ENCODE measurements at places on chromosomes 1 and 21.

DNA sequence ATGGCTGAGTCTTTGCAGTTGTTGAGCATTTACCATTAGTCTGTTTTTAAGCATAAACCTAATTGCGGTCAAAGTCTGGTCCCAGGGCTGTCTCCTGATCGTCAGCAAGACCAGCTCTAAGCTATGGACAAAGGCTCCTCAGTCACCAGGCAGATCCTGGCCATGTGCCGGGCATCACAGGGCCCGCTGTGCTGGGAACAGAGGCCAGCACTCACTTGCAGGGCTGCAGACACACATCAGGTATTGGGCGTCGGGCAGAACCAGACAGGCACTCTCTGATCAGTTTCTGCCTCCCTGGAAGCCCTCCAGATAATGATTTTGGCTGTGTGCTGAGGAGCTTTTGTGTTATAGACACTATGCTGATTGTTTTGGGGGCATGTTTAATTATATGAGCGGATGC lies 26.6 kb downstream of the TMEM51 start:
- no peak overlapping the region for H3K27ac ChIP-seq
- H3K4me3 ChIP-seq, result no peak overlapping the region
- no peaks in the 10 kb centered on the region for H3K36me3 ChIP-seq

GRCh38 chr21:38567335-38567969 lies 69.2 kb upstream of the ERG start:
- H3K36me3 ChIP-seq, result no peaks in the 10 kb centered on the region
- H3K4me3 ChIP-seq, result peak overlapping the region; percentile 27
- peaks cover 71% of the 10 kb centered on the region for H3K27me3 ChIP-seq
- no peak overlapping the region for H3K27ac ChIP-seq
- no peaks in the 10 kb centered on the region for H3K4me1 ChIP-seq

GRCh38 chr1:101194746-101195145 lies 42.1 kb upstream of the S1PR1 start:
- H3K27ac ChIP-seq, result no peak overlapping the region
- H3K4me1 ChIP-seq, result peaks cover 9% of the 10 kb centered on the region
- DNase-seq, result no peak
- H3K36me3 ChIP-seq, result no peaks in the 10 kb centered on the region
- no peak overlapping the region for H3K4me3 ChIP-seq

DNA sequence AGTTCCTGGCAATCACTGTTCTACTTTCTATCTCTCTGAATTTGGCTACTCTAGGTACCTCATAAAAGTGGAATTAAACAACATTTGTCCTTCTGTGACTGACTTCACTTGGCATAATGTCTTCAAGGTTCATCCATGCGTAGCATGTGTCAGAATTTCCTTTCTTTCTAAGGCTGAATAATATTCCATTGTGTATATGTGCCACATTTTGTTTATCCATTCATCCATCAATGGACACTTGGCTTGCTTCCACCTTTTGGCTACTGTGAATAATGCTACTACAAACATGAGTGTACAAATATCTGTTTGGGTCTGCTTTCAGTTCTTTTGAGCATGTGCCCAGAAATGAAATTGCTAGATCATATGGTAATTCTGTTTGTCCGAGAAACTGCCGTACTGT lies 14.7 kb downstream of the CACHD1 start:
- no peaks in the 10 kb centered on the region for H3K36me3 ChIP-seq
- H3K4me1 ChIP-seq, result peaks cover 23% of the 10 kb centered on the region
- no peak overlapping the region for H3K27ac ChIP-seq
- H3K27me3 ChIP-seq, result no peaks in the 10 kb centered on the region
- DNase-seq, result no peak

DNA sequence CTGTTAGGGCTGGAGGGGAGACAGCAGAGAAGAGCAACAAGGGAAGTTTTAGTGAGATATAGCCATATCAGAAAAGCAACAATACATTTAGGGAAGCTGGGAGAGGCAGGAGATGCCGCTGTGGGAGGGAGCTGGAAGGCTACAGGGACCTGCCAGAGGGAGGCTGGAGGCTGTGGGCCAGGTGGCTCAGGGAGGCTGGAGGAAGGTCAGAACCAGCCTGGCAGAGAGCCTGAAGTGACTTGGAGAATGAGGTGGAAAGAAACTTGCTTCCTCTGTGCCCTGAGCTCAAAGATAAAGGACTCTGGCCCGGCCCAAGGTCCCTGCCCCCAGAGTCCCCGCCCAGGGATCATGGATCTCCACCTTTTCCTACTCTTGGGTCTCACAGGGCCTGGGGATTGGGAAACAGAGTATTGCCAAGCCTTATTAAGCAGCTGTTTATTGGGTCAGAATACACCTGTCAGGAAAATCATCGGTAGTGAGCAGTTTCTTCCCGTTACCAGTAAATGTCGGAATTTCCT lies 85.9 kb downstream of the KIF26B start:
- peaks cover 50% of the 10 kb centered on the region for H3K27me3 ChIP-seq
- no peak overlapping the region for H3K27ac ChIP-seq
- H3K4me1 ChIP-seq, result no peaks in the 10 kb centered on the region
- DNase-seq, result no peak
- no peak overlapping the region for H3K4me3 ChIP-seq

- H3K27me3 ChIP-seq, result no peaks in the 10 kb centered on the region
- DNase-seq, result no peak
- no peaks in the 10 kb centered on the region for H3K36me3 ChIP-seq
Observed at GRCh38 chr1:10490286-10490970, 15.7 kb downstream of the PEX14 start.

GRCh38 chr1:173715538-173715844 lies 710 bp downstream of the KLHL20 start:
- H3K27me3 ChIP-seq, result peaks cover 4% of the 10 kb centered on the region
- peaks cover 7% of the 10 kb centered on the region for H3K36me3 ChIP-seq
- H3K4me1 ChIP-seq, result peaks cover 38% of the 10 kb centered on the region
- DNase-seq, result no peak
- peak overlapping the region; percentile 93 for H3K4me3 ChIP-seq
- peak overlapping the region; percentile 96 for H3K27ac ChIP-seq

GRCh38 chr1:55428944-55429931 lies 214.1 kb upstream of the USP24 start:
- H3K36me3 ChIP-seq, result no peaks in the 10 kb centered on the region
- H3K4me3 ChIP-seq, result no peak overlapping the region
- H3K27me3 ChIP-seq, result no peaks in the 10 kb centered on the region
- peaks cover 8% of the 10 kb centered on the region for H3K4me1 ChIP-seq
- peak; percentile 24 for DNase-seq

- no peaks in the 10 kb centered on the region for H3K27me3 ChIP-seq
- H3K4me1 ChIP-seq, result no peaks in the 10 kb centered on the region
- H3K4me3 ChIP-seq, result no peak overlapping the region
Observed at GRCh38 chr1:15120251-15120945, 33.1 kb upstream of the TMEM51 start.

GRCh38 chr1:207841293-207841692 lies 69.6 kb downstream of the CD34 start:
- peaks cover 88% of the 10 kb centered on the region for H3K4me1 ChIP-seq
- peaks cover 6% of the 10 kb centered on the region for H3K36me3 ChIP-seq
- no peak overlapping the region for H3K4me3 ChIP-seq
- H3K27ac ChIP-seq, result peak overlapping the region; percentile 28

DNA sequence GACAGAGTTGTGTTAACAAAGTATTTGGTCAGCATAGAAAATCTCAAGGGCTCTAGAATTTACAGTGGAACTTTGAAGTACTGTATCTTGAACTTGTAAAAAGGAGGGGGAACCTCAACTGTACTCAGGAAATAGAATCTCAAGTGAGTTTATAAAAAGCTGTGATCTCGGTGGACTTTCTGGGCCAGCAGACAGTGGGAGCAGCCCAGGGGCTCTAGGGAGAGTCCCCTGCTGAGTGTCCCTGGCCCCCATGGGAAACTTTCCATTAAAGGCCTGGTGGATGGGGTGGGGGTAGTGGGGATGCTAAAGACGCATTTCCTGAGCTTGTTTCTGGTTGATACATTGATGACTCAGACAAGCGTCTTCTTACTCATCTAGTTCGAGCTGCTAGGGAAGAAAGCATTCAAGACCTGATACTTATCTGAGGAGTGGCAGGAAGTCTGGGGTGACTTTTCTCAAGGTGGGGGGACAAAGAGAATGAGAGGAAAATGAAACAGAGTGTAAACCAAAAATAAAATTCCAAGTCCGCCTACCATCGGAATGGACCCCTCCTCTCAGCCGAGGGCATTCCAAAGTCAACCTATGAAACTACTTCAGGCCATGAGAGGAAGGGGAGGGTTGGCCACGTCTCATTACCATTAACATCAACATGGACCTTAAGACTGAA lies 65.5 kb downstream of the NID1 start:
- no peak overlapping the region for H3K4me3 ChIP-seq

DNA sequence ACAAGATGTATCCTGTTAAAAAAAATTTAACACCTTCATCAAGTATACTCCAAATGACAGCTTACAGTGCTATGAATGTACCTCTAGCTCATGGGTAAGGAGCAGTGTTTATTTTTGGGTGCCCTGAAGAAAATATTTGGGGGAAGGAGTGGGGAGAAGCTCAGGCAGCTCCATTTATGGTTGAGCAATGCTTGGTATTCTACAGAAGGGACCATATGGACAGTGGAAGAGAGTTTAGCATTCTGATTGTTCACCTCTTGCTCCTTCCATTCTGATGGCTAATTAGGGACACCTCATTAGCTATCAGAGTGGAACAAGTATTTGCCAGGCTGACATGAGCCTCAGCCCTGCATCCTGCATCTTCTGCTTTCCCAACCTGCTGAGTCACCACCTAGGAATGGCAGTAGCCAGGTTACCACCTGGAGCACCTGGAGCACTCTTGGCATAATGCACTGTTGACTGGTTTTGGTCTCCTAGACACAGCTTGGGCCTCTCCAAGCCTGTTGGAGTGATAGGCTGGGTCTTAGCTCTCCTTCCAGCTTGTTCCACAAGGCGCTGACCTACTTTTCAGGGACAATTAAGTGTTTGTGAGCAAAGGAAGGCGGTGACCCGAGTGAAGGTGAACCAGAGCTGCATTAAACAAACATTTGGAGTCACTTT lies 62.0 kb upstream of the MACF1 start:
- H3K4me1 ChIP-seq, result peaks cover 34% of the 10 kb centered on the region
- DNase-seq, result no peak
- H3K27me3 ChIP-seq, result no peaks in the 10 kb centered on the region
- H3K36me3 ChIP-seq, result no peaks in the 10 kb centered on the region
- peak overlapping the region; percentile 13 for H3K27ac ChIP-seq

- H3K4me1 ChIP-seq, result no peaks in the 10 kb centered on the region
- H3K4me3 ChIP-seq, result no peak overlapping the region
- no peaks in the 10 kb centered on the region for H3K36me3 ChIP-seq
- no peak for DNase-seq
- no peaks in the 10 kb centered on the region for H3K27me3 ChIP-seq
- H3K27ac ChIP-seq, result no peak overlapping the region
Observed at GRCh38 chr1:188769936-188770335, 1707.7 kb downstream of the BRINP3 start.

GRCh38 chr21:29299916-29300806 lies 1.4 kb downstream of the BACH1 start:
- H3K27me3 ChIP-seq, result no peaks in the 10 kb centered on the region
- DNase-seq, result peak; percentile 48
- H3K27ac ChIP-seq, result peak overlapping the region; percentile 95
- no peaks in the 10 kb centered on the region for H3K36me3 ChIP-seq

- peaks cover 11% of the 10 kb centered on the region for H3K27me3 ChIP-seq
- H3K36me3 ChIP-seq, result peaks cover 50% of the 10 kb centered on the region
- H3K4me1 ChIP-seq, result peaks cover 40% of the 10 kb centered on the region
- H3K4me3 ChIP-seq, result peak overlapping the region; percentile 72
- peak overlapping the region; percentile 90 for H3K27ac ChIP-seq
Observed at GRCh38 chr1:6234502-6235295, 1.1 kb downstream of the ICMT start.

- H3K4me1 ChIP-seq, result no peaks in the 10 kb centered on the region
- H3K4me3 ChIP-seq, result no peak overlapping the region
- H3K27ac ChIP-seq, result no peak overlapping the region
- no peaks in the 10 kb centered on the region for H3K36me3 ChIP-seq
- H3K27me3 ChIP-seq, result no peaks in the 10 kb centered on the region
- no peak for DNase-seq
Observed at GRCh38 chr21:17775431-17776126, 43.6 kb downstream of the C21orf91 start.

- H3K27ac ChIP-seq, result no peak overlapping the region
- no peak overlapping the region for H3K4me3 ChIP-seq
- no peaks in the 10 kb centered on the region for H3K4me1 ChIP-seq
- peaks cover 98% of the 10 kb centered on the region for H3K36me3 ChIP-seq
- H3K27me3 ChIP-seq, result no peaks in the 10 kb centered on the region
Observed at GRCh38 chr1:147292012-147292411, 49.5 kb downstream of the CHD1L start.

DNA sequence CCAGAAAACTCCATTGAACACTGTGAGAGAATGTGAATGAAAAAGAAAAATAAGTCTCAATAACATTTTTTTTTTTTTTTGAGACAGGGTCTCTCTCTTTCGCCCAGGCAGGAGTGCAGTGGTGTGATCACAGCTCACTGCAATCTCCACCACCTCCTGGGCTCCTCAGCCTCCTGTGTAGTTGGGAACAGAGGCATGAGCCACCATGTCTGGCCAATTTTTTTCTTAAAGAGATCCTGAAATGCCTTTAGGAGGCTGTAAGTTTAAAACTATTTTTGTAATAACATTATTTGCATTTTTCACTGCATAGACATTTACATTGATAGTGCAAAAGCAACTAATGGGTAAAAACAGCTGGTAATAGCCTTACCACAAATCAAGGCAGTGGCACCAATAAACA lies 35.3 kb downstream of the GDAP2 start:
- H3K36me3 ChIP-seq, result peaks cover 41% of the 10 kb centered on the region
- no peak for DNase-seq
- H3K4me1 ChIP-seq, result peaks cover 3% of the 10 kb centered on the region
- H3K27ac ChIP-seq, result no peak overlapping the region

GRCh38 chr1:239858057-239858456 lies 233.6 kb upstream of the FMN2 start:
- no peak overlapping the region for H3K27ac ChIP-seq
- H3K27me3 ChIP-seq, result no peaks in the 10 kb centered on the region
- H3K4me1 ChIP-seq, result no peaks in the 10 kb centered on the region
- H3K4me3 ChIP-seq, result no peak overlapping the region

DNA sequence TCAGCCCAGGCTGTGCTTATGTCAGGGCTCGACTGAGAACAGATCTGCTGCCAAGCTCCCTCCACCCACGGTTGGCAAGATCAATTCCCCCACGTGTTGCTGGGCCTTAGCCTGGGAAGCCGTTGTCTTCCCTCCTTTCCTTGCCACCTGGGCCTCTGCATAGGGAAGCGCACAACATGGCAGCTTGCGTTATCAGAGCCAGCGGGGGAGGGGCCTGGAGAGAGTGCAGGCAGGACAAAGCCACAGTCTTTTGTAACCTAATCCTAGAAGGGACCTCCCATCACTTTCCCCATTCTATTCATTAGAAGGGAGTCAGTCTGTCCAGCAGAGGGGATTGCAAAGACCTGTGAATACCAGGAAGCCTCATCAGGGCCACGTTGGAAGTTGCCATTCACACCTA lies 17.0 kb upstream of the IGSF21 start:
- no peak for DNase-seq
- peaks cover 99% of the 10 kb centered on the region for H3K27me3 ChIP-seq
- H3K27ac ChIP-seq, result no peak overlapping the region
- H3K4me1 ChIP-seq, result no peaks in the 10 kb centered on the region

DNA sequence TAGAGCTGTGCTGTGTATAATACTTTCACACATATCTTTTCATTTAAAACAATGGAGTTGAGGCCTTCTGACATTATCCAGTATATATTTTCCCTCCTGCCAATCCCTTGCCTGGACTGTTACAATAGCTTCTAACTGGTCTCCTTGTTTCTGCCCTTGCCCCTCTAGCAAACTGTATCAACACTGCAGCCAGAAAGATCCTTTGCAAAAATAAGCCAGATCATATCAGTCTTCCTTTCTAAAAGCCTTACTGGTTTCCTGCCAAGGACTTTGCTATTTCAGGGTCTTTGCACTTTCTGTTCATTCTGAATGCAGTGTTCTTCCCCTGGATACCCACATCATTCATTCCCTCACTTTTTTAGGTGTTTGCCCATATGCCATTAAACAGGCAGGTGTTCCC lies 370.1 kb downstream of the PTBP2 start:
- no peaks in the 10 kb centered on the region for H3K27me3 ChIP-seq
- no peak overlapping the region for H3K4me3 ChIP-seq
- H3K27ac ChIP-seq, result no peak overlapping the region
- peaks cover 5% of the 10 kb centered on the region for H3K36me3 ChIP-seq
- DNase-seq, result no peak
- no peaks in the 10 kb centered on the region for H3K4me1 ChIP-seq
